HTR-8/SVneo (cell line): ENCODE measurements at places on chromosomes 6 and 20.

DNA sequence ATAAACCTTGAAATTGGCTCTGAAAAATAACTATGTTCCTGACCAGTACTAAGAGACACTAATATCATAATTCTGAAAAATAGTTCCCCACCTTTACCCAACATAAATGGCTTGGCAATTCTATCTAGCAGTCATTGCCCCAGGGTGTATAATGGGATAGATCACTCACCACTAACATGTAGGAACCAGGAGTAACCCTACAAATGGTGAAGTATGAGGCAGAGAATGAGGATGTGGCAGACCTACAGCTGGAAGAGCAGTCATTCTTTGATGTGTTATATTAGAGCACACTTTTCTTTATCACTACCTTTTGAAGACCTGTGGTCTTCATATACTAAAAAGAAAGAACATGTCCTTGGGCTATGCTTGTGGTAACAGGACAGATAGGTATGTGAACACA, 136.5 kb upstream of the SYNDIG1 start:
- no peak for DNase-seq

- no peak for DNase-seq
Observed at GRCh38 chr6:29990931-29991330, 48.6 kb downstream of the HLA-A start.

GRCh38 chr6:101396548-101397173, 3.2 kb downstream of the GRIK2 start:
- DNase-seq, result no peak

DNA sequence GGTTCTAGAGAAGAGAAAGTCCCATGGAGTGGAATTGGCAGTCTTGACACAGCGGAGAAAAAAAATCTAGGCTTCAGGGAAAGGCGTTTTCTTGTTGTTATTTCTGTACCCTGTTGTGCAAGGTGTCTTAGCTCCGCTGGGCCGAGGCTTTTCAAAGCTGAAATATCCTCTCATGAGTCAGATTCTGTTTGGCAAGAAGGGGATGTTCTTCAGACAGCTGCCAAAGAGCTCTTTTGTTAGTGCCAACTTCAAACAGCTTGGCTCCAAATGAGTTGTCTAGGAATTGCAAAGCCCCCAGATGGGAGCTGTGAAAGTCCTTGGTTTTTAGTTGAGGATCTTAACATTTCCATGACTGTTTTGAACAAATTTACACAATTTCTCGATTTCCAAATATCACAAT, 45.6 kb downstream of the LRRN4 start:
- DNase-seq, result peak; percentile 11

- DNase-seq, result no peak
Observed at GRCh38 chr6:121522771-121523386, 87.4 kb downstream of the GJA1 start.

- DNase-seq, result peak; percentile 51
Observed at GRCh38 chr20:258963-259362, 1.4 kb downstream of the DEFB132 start.

GRCh38 chr20:38248133-38248532, 12.4 kb downstream of the KIAA1755 start:
- no peak for DNase-seq

- no peak for DNase-seq
Observed at GRCh38 chr6:42533794-42534193, 30.0 kb upstream of the UBR2 start.

- DNase-seq, result no peak
Observed at GRCh38 chr6:165086814-165087213, 222.6 kb downstream of the C6orf118 start.

GRCh38 chr6:10882657-10883171, 873 bp upstream of the GCM2 start:
- DNase-seq, result no peak

GRCh38 chr6:35248300-35248699, 11.2 kb upstream of the ZNF76 start:
- DNase-seq, result no peak

GRCh38 chr20:33019465-33020277, 11.8 kb upstream of the BPIFB6 start:
- DNase-seq, result no peak

DNA sequence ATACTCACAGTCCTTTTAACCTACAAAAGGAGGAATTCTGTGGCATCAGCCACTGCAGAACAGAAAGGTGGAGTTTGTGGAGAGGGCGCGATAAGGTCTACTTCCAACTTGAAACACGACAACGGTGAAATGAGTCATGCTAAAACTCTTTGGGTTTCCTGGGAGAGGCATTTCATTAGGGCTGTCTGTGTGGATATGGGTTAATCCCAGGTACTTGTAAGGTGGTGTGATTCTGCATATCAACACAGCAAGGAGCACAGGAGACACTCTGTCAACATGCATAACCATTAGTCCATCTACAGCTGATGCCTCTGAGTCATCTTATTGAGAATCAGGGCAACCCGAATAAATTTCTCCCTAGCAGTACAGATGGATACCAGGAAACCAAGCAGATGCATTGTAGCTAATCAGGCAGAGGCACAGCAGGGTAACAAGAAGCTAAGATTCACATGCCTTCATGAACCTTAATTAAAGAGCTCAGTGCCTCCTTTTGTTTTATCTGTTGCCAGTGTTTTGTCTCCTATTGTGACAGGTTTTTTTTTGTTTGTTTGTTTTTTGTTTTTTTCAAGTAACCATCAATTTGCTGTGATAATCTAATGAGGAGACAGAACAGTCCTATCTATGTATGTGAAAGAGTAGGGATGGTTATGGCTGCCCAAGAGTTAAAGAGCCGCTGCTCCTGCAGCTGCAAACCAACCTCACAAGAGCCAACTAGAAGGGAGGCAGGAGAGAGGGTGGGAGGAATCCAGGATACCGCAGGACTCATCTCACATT, 315.8 kb upstream of the SOX4 start:
- no peak for DNase-seq

GRCh38 chr6:49551078-49551865, 804 bp downstream of the C6orf141 start:
- no peak for DNase-seq

- DNase-seq, result no peak
Observed at GRCh38 chr20:32437391-32438074, 79.4 kb downstream of the ASXL1 start.

- DNase-seq, result no peak
Observed at GRCh38 chr20:63452341-63452740, 20.1 kb downstream of the KCNQ2 start.

DNA sequence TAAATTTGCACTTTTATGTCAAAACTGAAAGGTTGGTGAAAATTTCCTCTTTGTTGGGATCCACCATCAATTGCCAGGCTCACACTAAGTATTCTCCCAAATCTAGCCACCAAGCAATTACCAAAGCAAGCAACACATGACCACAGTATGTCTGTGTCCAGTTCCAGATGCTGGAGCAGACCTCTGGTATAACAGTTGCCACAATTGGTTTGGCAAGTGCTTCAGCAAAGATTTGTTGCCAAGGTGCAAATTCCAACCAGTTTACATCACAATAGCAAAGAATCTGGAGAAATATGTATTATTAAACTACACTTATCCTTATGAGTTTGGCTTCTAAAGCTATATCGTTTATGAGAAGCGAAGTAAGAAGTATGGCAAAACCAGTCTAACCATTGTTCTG, 6.4 kb downstream of the GTF2H5 start:
- no peak for DNase-seq

DNA sequence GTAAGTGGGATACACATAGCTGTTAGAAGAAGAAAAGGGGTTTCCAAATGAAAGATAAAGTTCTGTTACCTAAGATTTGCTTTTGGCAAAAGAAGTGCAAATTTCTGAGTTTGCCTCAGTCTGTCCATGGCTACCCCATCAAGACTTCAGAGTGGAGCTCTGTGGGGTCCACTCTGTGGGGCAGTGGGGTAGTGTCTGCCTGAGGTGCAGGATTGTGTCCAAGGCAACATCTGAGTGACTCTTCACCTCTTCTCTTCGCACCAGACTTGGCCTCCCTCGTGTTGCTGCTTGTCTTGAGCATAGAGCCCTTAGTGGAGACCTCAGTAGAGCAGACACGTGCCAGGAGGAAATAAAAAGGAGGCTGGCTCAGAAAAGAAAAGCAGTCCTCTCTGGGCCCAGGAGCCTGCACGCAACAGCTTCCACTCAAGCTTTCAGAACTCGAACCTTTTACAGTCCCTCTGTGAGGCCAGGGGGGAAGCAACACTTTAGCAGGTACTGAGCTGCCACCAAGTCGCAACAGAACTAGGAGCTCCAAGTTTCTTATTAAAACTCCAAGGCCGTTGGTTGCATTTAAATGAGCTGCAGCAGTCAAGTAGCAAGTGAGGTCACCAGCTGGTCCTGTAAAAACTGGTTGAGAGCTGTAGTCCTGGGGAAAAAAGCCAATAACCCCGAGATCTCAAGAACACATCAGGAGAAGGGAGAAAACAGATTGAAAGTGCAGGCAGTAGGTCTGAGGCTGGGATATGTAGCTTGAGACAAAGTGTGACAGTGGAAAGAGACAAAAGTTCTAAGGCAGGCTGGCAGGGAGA, 413.5 kb downstream of the CDC5L start:
- DNase-seq, result no peak
